ENCODE measurements at places on chromosomes 6 and 20.

DNA sequence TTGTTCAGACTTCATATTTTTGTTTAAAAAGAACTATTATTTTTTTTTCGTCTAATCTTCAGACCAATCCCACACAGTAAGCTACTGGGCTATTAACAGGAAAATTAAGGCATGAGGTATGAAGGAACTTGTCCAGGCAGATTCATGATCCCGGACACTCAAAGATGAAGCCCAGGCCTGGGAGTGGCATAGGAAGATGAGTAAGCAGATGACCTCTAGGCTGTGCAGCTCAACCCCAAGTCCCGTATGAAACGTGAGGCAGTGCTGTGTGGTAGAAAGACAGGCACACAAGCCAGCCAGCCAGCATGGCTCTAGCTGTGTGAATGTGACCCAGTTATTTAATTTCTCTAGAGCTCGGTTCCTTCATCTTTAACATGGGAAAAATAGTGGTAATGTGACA is 231.9 kb downstream of the CLIC5 start:
- no peak for DNase-seq

- DNase-seq, result peak; percentile 79
These were observed 538 bp upstream of the ZFP64 start for GRCh38 chr20:52191916-52192718.

- no peak for DNase-seq
These were observed 24.2 kb downstream of the MRS2 start for GRCh38 chr6:24426729-24427446.

- no peak for DNase-seq
These were observed 35.0 kb upstream of the ZFAND3 start for GRCh38 chr6:37784585-37784967.

DNA sequence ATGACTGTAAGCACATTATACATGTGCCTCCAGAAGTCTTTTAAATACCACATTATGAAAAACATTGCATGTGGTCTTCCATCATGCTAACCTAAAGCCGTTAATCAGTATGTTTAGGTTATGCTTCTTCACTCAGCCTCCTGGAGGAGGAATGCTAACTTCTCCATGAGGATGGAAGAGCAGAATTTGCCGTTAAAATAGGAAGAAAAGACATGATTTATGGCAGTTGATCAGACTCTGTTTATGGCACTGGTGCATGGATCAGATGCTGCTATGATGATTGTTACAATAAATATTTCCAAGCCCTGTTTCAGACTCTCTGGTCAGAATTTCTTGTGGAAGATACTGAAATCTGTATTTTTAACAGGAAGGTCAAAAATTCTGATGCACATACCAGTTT is 31.7 kb downstream of the MAP3K4 start:
- DNase-seq, result no peak

GRCh38 chr20:10826111-10826510 is 152.3 kb upstream of the JAG1 start:
- no peak for DNase-seq

GRCh38 chr20:40562031-40562430 is 127.0 kb downstream of the MAFB start:
- peak; percentile 19 for DNase-seq

- DNase-seq, result peak; percentile 68
These were observed 129.4 kb downstream of the TRIM27 start for GRCh38 chr6:28794175-28795002.

DNA sequence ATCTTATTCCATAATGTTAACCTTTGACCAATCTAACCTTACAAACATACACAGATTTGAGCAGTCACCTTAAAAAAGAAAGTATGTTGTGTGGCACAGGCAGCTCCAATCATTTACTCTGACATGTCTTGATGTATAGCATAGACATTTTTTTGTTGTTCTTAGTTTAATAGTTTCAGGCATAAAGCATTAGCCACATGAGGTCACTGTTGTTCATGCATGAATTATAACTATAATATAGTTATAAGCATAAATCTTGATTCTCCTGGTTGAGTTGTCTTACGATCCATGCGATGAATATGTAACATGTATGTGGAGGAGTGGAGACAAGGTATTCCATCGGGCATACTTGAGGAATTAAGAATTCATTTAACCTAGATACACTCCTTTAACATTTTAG is 26.1 kb upstream of the NKAIN2 start:
- DNase-seq, result no peak

Measured in A549 (cell line).